NCI-H774 (cell line): ENCODE measurements at places on chromosomes 3 and 15.
A peak's percentile ranks its signal among the peaks of the same experiment; 100 is the strongest.

- DNase-seq, result no peak
These were observed 184.3 kb downstream of the ANXA2 start for GRCh38 chr15:60213377-60214000.

DNA sequence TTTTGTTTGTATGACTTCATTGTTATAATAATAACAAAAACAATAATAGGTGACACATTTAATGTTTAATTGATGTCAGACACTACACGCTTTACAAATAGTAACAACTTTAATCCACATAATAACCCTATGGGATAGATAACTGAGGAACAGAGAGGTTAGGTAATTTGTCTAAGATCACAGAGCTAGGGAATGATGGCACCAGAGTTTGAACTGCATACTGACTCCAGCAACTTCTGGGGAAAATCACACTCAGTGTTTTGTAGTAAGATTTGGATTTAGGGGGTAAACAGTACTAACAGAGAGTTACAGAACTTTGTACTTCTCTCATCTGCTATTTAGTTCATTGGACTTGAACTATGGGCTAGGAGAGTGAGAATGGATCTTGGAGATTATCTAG lies 66.0 kb downstream of the CMSS1 start:
- no peak for DNase-seq

DNA sequence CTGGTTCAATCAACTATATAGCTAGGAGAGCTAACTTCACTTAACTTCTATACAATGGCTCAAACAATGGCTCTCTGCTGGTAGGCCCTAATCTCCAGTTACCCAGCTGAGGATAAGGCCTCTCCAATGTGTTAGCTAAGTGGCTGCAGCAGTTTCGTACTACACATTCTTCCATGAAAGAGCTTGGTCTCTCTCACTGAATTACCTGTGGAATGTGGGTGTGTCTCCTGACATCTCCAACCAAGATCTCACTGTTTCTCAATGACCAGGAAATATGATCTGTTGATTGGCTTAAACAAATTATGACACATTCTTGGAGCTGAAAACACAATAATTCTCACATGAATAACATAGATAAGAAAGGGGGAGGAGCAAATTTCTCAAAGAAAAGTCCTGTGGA lies 169.8 kb upstream of the ROBO1 start:
- DNase-seq, result no peak

DNA sequence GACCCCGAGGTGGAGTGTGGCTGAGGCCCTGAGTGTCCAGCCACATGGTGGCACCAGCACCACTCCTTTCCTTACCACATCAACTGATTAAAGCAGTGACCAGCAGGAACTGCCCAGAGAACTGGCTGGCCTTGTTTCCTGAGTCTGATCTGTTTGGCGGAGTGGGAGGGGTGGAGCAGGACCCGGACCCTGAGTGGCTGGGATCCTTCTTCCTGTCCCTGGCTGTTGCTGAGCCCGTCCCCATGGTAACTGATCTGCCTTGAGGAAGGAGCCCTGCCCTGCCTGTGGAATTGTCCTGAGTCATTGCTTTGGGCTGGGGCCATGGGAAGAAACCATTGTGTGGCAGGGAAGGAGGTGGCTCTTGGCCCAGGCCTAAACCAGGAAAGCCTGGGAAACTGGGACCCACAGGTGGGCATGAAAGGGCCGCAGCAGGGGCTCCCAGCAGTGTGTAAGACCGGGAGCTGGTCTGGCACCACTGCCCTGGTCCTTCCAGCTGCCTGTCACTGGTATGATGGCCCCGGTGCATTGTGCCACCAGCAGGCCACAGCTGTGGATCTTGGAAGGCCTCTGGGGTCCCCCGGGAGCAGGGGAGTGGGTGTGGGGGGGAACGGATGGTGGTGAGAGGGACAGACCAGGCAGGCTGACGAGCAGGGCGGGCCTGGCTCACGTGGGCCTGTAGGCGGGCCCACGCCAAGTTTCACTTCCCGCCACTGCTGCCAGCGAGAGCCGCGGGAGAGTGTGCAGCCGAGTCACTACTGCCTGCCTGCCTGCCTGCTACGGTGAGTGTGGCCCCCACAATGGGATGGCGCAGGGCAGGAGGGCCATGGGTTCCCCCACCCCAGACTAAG lies 19.2 kb downstream of the ATRIP start:
- DNase-seq, result peak; percentile 76

DNA sequence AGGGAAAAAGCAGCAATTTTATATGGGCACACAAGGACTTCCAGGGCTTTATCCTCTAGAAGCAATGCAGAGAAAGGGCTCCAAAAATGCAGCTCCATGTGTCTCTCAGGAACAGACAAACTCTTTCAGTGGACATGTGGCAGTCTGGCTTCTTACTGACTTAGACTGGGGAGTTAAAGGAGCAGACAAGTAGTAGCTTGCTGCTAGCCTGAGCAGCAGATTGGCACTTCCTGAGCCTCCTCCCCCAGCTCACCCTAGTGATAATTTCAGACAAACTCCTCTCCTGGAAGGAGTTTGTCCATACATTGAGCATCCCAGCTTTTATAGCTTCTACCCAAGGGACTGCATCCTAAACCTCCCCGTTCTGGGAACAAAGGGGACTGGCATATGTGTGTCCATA lies 101.7 kb upstream of the MANF start:
- DNase-seq, result no peak

- DNase-seq, result no peak
These were observed 10.5 kb downstream of the MYRIP start for GRCh38 chr3:39819899-39820298.

GRCh38 chr3:122331886-122332285 lies 6.8 kb downstream of the CSTA start:
- no peak for DNase-seq

DNA sequence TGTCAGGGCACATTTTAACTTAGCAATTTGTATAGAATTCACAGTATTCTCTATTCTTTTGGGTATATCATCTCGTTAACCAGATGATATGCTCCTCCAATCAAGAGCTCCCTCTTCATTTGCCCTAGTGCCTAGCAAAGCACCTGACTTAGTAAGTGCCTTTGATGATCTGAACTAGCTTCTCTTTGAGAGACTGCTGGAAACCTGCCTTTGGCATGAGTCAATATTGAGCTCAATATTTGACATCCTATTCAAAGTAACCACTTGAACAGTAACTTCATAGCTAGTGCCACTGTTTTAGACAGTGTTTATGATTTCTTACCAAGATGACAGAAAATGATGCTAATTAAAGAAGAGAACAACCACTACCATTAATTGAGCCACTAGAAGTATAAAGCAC lies 696.3 kb upstream of the UBE2E2 start:
- peak; percentile 11 for DNase-seq

GRCh38 chr15:69868756-69869155 lies 229.0 kb downstream of the TLE3 start:
- no peak for DNase-seq

GRCh38 chr15:49902685-49903501 lies 216.1 kb downstream of the ATP8B4 start:
- no peak for DNase-seq

GRCh38 chr3:111733154-111733553 lies 125.9 kb upstream of the PHLDB2 start:
- no peak for DNase-seq

DNA sequence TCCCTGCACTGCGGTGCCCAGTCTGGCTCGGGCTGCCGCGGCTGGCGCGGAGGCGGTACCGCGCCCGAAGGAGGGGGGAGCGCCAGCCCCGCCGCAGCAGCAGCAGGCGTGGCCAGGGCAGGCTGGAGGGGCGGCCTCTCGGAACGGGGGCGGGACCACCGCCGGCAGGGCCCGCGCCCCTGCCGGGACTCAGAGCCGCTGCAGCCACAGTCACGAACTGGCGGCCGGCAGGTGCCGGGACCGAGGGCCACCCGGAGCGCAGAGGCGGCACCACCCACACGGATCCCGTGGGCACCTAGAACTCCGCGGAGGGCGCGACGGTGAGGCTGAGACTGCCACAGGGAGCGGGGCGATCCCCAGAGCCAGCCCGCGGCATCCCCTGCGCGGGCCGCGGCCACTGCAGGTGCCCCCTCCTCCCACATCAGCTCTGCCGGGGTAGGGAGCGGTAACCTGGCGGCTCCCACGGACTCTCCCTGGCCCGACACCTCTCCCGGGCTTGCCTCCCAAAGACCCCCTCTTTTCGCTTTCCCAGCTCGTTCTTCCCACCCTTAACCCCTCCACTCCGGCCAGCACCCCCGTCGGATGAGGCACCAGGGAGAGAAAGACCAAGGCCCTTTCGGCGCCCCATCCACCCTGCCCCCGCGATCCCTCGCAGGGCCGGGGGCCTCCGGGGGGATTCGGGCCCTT lies at the start of gene VWA5B2:
TSS of gene VWA5B2 (plus strand) at position 192 of the 687 bp plus-strand sequence. CDS start 944 bp downstream, outside the sequence.
- peak; percentile 94 for DNase-seq

DNA sequence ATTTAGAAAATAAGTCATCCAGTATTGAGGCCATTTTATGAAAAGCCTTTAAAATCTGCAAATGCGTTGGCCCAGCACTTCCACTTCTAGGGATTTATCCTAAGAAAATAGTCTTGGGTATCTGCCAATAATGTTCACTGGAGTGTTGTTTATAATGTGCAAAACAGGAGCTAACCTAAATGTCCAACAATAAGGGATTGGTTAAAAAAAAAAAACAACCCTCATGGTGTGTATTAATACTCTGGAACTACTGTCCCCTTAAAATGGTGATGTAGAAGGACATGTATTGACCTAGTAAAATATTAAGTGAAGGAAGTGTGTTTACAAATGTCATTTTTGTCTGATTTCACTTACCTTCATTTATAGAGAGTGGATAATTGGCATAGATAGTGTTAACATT lies 58.0 kb downstream of the IGF1R start:
- DNase-seq, result no peak

DNA sequence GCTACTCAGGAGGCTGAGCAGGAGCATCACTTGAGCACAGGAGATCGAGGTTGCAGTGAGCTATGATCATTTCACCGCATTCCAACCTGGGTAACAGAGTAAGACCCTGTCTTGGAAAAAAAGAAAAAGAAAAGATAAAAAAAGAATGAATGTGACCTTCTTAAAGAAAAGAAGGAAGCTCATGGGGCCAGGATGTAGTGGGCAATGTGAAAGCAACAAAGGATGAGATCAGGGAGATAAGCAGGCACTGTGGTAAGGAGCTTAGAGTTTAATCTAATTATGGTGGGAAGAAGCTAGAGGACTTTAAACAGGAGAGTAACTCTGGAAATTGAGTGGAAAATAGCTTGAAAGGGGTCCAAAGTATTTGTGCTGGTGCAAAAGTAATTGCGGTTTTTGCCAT lies 231.6 kb upstream of the UBE2E2 start:
- no peak for DNase-seq

- no peak for DNase-seq
These were observed 93.1 kb downstream of the FRMD5 start for GRCh38 chr15:44101944-44102343.
